ENCODE measurements at places on chromosomes 1 and 21. TPM values are rescaled to one million over a fixed set of nuclear protein-coding genes. Genes with fewer than 3 reads are reported as not detected.

DNA sequence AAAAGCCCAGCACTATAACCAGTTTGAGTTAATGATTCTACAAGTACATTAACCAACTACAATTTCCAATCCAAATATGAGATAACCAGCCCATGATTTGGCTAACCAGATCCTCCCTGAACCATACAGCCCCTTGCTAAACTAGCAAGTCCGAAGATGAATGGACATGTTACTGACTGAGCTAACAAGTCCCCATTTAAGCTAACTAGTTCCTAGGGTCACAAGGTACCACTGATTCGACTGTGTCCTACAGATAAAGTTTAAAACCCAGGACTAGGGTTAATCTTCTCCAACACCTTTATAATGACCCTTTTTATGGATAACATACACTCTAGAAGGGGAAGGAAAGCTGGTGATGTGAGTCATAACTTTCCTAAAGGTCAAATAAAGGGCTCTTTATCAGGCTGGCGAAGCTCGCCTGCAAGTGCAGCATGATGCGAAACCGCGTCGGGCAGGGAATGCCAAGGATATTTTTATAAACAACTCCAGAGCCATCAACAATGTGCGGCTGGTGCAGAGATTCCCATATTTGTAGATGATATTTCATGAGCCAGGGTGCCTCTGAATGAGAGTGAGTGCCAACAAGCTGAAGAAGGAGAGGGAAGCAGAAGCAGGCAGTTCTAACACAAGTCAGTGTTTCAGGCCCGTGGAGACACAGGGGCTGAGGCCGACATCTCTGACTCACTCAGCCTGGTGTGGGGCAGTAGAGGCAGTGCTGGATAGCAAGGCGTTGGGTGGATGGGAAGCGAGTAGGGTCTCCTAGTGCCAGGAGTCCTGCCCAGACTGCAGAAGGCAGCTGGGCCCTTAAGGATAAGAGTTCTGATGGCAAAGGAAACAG lies 75.6 kb upstream of the ROR1 start:
- H3K27me3 ChIP-seq = no peaks in the 10 kb centered on the region
- no peaks in the 10 kb centered on the region for H3K36me3 ChIP-seq
- peak overlapping the region; percentile 77 for H3K27ac ChIP-seq
- DNase-seq = peak; percentile 44

- no peaks in the 10 kb centered on the region for H3K27me3 ChIP-seq
- peaks cover 19% of the 10 kb centered on the region for H3K36me3 ChIP-seq
- H3K4me3 ChIP-seq = no peak overlapping the region
Observed at GRCh38 chr1:154994269-154994587, 842 bp downstream of the LENEP start.

COL11A1 gene
- not detected for total RNA-seq

MPZ gene
- 2.4 TPM for total RNA-seq

ADGRL2 gene
- total RNA-seq = 48.9 TPM
